ENCODE measurements at places on chromosomes 2 and 18.

- no peak for DNase-seq
Observed at GRCh38 chr2:116724550-116724949, 1089.9 kb upstream of the DDX18 start.

GRCh38 chr2:238341536-238341935, 21.2 kb downstream of the TRAF3IP1 start:
- no peak for DNase-seq

GRCh38 chr2:15300624-15301573, 260.2 kb downstream of the NBAS start:
- DNase-seq, result no peak

- DNase-seq, result no peak
Observed at GRCh38 chr2:83113953-83114352, 1345.1 kb downstream of the SUCLG1 start.

- DNase-seq, result no peak
Observed at GRCh38 chr2:150371044-150371818, 116.2 kb downstream of the RND3 start.
